ENCODE measurements at places on chromosomes 4 and X.
A peak's percentile ranks its signal among the peaks of the same experiment; 100 is the strongest.

DNA sequence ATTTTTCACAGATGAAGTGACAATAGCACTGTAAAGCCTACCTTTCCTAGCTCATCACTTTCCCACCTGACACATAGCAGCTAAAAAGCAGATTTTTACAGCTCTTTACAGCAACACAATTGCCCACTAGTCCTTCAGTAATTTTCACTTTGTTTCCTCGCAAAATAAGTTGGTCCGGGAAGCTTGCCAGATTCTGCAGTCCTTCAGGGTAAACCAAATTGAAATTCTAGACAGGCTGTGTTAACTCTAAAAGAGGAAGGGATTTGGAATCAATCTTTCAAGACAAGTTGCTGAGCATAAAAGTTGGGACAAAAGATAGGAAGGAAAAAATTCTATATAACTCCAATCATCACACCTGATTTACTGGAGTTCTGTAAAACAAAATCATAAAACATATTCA, 8.7 kb downstream of the C1QTNF7 start:
- no peak for DNase-seq

DNA sequence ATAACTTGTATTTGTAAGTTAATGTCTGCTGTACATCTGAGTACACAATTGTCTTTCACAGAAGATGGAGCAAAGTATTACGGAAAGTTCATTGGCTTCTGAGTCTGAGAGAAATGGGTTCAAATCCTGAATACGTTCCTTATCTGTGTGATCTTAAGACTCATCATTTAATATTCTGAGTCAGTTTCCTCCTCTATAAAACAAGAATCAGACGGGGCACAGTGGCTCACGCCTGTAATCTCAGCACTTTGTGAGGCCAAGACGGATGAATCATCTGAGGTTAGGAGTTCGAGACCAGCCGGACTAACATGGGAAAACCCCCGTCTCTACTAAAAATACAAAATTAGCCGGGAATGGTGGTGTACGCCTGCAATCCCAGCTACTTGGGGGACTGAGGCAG, 57.8 kb downstream of the APBB2 start:
- no peak for DNase-seq

- no peak for DNase-seq
These were observed 393.4 kb downstream of the PABPC4L start for GRCh38 chr4:133808151-133808550.

GRCh38 chr4:119629142-119629471, 503 bp upstream of the PDE5A start:
- DNase-seq, result peak; percentile 54

DNA sequence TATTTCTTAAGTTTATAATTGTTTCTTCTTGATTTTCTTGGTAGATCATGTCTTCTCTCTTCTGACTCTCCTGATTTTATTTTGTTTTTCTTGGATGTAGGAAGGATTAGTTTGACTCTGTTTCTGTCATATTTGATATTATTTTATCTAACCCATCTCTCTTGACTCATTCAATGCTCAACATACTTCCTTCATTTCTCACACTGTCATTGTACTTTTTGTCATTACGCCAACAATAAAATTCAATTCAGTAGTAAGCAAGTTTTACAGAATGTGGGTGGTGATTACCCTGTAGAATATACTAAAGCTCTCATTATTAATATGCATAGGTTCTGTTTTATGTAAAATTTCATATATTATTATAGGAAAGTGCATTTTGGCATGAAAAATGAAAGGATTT, 1303.0 kb upstream of the AGA start:
- DNase-seq, result no peak

GRCh38 chr4:66959207-66959606, 586.1 kb downstream of the CENPC start:
- DNase-seq, result no peak

DNA sequence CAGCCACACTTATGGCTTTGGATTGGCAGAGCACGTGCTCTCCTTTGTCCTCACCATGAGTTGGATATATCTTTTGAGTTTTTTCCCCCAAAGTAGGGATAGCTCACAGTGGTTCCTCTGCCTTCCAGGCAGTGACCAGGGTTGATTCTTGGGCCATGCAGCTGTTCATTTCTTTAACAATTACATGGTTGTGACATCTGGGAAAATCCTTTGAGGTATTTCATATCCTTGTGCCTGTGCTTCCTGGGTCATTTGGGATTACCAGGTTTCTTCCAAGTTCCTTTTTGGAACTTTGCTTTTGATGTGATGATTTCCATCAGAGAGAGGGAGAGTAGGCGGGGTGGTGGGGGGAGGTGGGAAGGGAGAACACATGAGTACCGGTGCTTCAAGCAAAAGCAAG, 15.6 kb downstream of the BCORL1 start:
- no peak for DNase-seq

GRCh38 chr4:144374065-144374464, 233.5 kb upstream of the GYPA start:
- DNase-seq, result peak; percentile 16

DNA sequence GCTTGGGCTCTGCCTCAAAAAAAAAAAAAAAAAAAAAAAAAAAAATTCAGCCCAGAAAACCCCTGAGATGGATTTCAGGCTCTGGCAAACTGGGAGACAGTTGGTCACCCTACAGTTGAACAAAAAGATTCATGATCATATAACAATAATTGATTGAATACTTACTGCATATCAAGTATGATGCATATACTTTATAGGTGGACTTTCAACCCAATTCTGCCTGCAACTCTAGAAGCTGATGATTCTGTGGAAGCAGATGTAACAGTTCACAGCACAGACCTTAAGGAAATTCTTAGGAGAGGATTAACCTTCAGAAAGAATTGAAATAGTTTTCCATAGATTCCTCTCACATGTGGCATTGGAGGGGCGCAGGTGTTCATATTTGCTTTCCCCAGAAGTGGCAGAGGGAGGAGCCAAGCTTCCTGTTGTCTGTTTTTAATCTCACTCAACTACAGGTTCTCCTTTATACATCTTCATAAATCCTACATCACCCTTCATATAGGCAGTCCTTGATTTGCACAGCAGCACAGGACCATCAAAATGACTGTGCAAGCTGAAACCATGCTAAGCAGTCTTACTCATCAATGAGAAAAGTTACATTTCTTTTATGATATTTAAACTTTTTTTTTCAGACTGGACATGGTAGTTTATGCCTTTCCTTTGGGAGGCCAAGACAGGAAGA, 149.4 kb upstream of the KLF3 start:
- DNase-seq, result no peak

DNA sequence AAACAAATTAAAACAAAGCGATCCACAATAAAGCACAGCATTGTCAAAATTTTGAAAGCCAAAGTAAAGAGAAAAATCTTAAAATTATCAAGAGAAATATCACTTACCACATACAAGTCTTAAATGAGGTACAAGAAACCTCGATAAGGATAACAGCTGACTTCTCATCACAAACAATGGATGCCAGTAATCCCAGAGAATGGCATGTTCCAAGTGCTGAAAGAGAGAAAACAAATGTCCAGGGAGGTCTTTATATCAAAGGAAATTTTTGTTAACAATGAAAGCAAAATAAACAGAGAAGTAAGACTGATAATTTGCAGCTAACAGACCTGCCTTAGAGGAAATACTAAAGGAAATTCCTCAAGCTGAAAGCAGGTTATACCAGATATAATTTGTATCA, 460.4 kb upstream of the HS3ST1 start:
- DNase-seq, result no peak

DNA sequence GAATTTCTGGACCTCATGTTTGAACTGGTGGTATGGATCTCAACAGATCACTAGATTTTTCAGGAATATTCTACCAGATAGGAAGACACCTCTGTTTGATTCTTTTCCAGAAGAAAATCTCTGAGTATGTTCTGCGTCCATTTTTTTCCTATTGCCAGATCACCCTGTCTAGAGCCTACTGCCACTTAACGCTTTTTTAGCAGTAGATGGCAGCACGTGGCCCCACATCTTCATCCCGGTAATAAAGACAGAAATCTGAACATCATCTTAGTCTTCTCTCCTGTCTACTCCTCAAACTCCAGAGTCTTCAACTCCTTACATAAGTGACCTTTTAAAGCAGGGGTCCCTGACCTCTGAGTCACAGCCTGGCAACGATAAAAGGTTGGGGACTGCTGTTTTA, 184.7 kb downstream of the TMA16 start:
- DNase-seq, result no peak

- no peak for DNase-seq
These were observed 219.8 kb downstream of the OR13H1 start for GRCh38 chrX:131763674-131764073.

GRCh38 chr4:10611673-10612072, 72.9 kb downstream of the CLNK start:
- no peak for DNase-seq

GRCh38 chrX:23365541-23365940, 30.9 kb downstream of the PTCHD1 start:
- no peak for DNase-seq

DNA sequence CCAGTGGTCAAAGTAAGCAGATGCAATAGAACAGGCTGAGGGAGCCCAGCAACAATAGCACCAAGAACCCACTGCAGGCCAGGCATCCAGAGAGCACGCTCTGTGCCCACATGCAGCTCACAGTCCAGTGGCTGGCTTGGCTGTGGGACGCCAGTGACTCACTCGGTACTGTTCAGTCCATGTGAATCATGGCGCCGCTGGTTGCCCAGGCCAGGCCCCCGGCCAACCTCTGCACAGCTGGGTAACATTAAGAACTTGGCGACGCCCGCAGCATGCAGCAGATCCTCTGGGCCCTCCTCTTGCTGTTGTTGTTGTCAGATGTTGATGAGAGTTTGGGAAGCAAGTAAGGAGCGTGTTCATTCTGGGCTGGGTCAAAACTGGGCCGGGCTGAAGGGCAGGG, 60.5 kb downstream of the MSX1 start:
- DNase-seq, result no peak

- DNase-seq, result no peak
These were observed 1.2 kb downstream of the WDR44 start for GRCh38 chrX:118347131-118347530.

Measured in NCI-H1436 (cell line).